ENCODE measurements at places on chromosomes 2 and 18.

DNA sequence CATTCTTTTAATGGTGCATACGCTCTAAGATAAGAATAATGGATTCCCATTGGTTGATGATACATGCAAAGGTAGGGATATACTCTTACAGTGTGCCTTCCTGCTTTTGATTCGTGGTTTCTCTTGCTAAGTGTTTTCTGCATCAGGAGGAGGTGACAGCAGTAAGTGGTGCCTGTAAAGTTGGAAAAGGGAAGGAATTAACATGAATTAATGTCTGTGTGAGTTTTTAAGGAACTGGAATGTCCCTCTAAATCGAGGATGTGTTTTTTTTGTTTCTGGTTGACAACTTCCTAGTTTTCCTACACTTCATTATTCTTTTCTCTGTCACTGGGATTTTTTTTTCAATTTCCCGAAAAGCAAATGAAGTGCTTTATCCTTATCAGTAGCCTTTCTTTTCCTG, 54.4 kb downstream of the CRIM1 start:
- no peak for DNase-seq

- peak; percentile 89 for DNase-seq
Observed at GRCh38 chr2:151334082-151334815, 23.1 kb upstream of the TNFAIP6 start.

DNA sequence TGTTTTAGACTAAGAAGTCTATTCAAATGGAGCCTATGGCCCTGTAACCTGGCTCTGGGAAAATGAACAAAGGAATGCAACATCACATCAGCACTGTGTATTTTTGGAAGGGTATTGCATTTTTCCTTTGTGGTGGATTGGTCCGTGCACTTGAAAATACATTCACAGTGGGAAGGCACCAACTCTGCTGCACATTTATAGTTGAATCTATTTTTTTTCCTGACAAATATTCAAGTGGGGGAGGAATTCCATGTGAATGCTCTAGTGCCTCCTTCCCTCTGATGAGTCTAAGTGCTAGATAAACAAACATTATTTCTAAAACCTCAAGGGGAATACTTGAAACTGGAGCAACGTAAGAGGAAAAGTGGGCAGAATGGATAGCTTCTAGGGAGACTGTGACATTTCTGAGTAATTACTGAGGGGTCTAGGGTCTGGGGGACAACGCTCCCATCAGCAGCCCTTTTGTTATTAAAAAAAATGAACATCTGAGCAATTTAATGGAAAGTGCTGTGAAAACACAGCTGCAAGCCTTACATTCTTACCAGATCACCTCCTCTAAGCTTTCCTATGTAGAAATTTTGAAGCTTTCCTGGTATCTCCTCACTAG, 208.2 kb downstream of the SLC8A1 start:
- DNase-seq: peak; percentile 72

DNA sequence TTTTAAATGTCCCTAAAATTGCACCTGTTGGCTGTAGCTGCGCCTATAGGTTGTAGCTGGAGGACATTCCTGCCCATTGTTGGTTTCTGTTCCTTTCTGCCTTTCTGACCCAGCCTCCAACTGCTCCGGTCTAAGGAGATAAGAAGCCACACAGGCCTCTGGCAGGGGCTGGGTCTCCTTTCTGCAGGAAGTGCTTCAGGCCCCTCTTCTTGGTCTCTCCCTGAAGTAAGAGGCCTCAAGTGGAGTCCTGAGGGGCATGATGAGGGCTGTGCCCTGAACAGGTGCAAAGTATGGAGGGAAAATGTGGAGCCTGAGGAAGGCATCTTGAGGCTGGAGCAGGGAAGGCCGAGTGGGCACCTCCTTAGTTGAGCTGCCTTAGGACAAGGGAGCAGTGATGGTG, 10.4 kb upstream of the SFTPB start:
- DNase-seq: no peak

DNA sequence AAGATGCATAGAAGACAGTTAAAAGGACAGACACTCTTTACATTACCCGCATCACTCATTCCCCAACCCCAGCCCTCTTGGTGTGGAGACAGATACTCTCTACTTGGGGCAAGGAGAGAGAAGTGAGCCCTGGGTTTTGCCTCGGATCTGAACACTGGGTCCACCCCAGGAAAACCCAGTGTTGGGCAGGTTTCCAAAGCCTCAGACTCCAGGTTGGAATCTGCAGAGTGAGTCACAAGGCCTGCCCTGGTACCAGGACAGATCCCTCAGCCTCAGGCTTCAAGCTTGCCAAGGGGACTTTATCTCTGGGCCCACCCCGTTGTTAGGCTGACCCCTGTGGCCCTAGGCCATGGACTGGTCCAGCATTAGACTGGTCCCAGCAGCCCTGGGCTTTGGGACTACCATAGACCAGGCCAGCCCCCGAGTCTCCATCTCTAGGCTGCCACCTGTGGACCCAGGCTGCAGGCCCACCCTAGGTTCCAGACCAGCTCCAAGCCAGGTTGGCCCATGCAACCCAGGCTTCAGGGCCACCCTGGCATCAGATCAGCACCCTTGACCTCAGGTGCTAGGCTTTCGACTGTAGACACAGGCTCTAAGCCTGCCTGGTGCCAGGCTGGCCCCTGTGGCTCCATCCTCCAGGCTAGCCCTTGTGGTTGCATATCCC, 112.8 kb downstream of the GULP1 start:
- DNase-seq: no peak

DNA sequence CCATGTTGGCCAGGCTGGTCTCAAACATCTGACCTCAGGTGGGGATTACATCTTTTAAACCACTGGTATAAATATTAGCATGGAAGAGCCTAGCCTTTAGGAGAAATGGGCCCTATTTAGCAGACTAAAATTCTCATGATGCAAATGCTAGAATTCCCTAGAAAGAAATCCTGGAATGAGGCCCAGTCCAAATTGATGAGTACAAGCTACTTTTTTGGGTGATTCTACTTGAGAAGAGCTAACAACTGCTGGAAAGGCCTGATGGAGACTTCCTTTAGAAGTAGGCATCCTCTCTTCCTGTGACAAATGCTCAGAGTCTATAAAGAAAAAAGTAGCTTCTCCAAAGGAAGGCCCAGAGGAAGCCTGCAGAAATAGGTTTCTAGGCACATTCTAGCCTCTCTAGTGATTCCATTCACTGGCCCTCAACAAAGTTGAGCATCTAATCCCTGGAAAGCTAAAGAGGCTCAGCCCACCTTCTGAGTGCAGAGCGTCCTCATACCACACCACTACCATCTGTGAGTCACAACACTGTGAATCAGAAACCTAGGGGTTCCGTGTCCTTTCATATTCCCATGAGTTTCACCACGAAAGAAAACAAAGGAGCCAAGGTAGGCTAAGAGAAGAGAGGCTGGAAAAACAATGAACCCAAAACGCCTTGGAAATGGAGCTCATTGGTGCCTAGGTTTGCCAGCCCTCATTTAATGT, 183.1 kb downstream of the C1D start:
- DNase-seq: peak; percentile 60
